ENCODE measurements at places on chromosomes 7 and 10. TPM values are rescaled to one million over a fixed set of nuclear protein-coding genes. Genes with fewer than 3 reads are reported as not detected.

- DNase-seq = no peak
Observed at GRCh38 chr7:51290702-51291540, 25.7 kb downstream of the COBL start.

GRCh38 chr7:108203537-108203936 lies 73.4 kb upstream of the LAMB4 start:
- no peak for DNase-seq

- peak; percentile 71 for DNase-seq
Observed at GRCh38 chr7:29968683-29969395, 20.8 kb downstream of the SCRN1 start.

DNA sequence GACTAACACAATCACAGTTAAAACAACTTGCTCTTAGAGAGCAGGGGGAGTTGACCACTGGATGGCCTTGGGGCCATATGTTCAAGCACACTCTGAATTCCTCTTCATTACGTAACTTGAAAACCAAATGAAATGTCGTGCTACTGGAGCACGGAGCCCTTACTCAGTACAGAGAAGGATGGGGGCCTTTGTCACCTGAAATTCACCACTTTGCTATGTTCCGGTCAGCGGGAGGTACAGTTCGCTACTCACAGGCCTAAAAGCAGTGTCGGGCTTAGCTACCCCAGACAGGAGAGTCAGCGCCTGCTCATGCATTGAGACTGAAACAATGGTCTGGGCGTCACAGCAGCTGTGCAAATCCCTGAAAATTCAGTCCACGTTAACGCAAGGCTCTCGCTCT lies 39.6 kb downstream of the GLI3 start:
- DNase-seq = no peak

DNA sequence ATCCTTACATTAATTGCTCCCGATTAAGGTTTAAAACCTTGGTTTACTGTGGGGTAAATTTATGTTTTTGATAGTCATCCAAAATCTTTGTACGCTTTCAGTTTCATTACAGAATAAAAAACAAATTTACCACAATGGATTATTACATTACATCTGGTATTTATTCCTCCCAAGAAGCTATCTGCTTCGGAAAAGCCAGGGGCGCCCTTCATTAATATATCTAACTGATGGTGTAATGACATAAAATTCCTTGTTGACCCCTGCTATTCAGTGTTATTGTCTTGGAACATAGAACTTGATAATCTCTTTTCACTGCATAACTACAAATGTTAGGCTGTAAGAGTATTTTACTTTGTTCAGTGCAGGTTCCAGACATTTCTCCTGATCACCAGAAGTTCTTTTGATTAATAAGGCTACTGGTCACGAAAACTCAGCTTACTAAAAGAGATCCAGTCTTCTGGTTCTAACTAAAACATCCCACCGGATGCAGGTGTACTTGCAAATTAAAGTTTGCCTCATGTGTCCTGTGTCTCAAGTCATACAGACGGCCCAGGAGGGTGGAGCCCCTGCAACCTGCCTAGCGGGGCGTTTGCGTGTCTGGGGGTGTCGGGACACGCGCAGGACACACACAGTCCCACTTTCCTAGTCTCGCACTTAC lies 581 bp upstream of the GLCCI1 start:
- no peak for DNase-seq

DNA sequence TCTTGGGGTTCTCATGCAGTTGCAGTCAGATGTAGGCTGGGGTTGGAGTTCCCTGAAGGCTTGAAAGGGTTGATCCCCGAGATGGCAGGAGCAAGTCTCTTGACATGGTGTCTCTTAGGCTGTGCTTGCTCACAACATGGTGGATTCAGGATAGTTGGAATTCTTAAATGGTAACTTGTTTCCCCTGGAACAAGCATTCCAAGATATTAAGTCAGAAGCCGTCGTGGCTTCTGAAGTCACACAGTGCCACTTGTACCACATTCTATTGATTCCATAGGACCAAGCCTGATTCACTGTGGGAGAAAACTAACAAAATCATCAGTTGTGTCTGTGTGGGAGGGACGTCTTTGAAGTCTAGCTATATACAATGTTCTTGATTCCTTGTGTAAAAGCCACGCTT lies 3.5 kb upstream of the SLC35B4 start:
- DNase-seq = no peak

GRCh38 chr10:129949891-129950291 lies 14.2 kb downstream of the EBF3 start:
- peak; percentile 78 for DNase-seq

- DNase-seq = no peak
Observed at GRCh38 chr7:106283501-106283830, 1.3 kb downstream of the NAMPT start.

GRCh38 chr7:15603124-15603523 lies 41.3 kb upstream of the AGMO start:
- no peak for DNase-seq

DNA sequence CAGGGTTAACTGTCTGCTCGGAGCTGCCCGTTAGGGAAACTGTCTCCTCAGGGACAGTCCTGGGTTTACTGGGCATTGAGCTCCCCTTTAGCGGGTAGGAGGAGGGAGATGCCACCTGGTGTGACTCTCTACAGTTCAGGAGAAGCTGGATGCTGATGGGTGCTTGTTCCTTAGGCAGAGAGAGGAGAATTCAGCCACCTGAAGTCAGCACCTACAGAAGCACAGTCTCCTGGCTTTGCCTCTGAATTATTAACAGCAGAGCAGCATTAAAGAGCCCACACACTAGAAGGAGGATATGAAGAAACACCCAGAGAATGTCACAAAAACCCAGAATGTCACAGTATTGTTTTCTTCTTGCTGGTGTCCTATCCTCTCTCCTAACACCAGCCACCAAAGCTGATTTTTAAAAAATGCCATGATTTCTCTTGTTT lies 696 bp downstream of the GIMAP4 start:
- DNase-seq = no peak

- DNase-seq = peak; percentile 29
Observed at GRCh38 chr7:12737373-12737772, 49.9 kb downstream of the ARL4A start.

DNA sequence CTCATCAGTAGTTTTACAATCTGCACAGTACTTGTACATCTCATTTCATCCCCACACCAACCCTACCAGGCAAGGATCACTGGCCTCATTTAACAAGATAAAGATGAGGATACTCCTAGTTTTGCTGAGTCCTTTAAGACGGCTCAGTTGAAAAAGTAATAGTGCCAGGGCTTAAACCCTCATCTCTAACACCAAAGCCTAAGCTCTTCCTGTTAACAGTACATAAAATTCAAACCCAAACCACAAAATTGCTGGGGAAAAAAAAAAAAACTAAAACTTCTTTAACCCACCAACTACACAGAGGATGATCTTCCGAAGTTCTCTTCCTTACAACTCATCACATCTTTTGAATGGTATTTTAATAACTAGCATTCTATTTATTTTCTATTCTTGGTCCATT lies 1.3 kb downstream of the SAR1A start:
- DNase-seq = no peak

DNA sequence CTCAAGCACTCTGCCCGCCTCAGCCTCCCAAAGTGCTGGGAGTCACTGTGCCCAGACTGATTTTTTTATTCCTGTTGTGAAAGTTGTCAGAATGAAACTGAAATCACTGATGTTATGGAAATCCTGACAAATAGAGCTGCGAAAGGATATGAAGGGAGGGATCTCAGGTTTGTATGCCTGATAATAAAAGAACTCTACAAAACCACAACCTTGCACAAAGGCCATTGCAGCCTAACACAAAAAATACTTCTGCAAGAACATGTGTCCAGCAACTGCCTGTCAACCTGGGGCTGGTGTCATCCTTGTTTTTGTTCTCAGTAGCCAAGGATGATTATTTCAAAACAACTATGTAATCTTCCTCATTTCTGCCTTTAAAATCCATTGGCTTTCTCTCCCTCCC lies 126.1 kb downstream of the NEBL start:
- DNase-seq = no peak

DNA sequence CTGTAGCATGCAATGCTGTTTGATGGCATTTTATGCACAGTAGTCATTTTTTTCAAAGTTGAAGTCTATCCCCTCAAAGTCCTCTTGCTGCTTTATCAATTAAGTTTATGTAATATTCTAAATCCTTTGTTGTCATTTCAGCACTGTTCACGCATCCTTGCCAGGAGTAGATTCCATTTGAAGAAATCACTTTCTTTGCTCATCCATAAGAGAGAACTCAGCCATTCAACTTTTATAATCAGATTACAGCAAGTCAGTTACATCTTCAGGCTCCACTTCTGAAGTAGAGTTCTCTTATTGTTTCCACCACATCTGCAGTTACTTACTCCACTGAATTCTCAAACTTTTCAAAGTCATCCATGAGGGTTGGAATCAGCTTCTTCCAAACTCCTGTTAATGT lies 32.3 kb downstream of the SDHAF3 start:
- DNase-seq = no peak

GRCh38 chr10:22427101-22427500 lies 81.8 kb downstream of the SPAG6 start:
- no peak for DNase-seq

GRCh38 chr10:122657729-122658128 lies 41.9 kb downstream of the C10orf120 start:
- DNase-seq = peak; percentile 19

DNA sequence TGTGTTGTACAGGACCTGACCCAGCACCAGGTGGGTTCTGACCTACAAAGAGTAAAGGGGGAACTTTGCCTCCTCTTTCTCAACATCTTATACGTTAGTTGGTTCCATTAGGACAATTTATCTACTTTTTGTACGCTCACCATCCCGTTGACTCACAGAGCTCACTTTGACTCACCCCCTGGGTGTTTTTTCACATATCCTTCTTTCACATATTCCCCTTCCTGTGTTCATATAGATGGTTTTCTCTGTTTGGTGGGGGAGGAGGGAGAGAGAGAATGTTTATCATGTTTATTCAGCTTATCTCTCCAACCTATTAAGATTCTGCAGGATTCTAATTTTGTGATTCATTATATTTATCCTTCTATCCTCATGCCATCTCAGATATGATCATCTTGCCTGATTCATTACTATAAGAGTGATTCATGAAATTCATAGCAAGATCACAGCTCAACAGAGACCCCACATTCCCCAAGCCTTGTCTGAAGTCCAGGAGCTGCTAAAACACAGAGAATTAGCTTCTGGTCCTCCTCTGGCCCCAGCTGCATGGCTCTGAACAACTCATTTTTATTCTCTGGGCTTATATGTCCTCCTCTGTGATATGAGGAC lies 37.2 kb downstream of the PRSS2 start:
- DNase-seq = no peak

GRCh38 chr10:123997013-123997412 lies 96.4 kb downstream of the CHST15 start:
- no peak for DNase-seq

DNA sequence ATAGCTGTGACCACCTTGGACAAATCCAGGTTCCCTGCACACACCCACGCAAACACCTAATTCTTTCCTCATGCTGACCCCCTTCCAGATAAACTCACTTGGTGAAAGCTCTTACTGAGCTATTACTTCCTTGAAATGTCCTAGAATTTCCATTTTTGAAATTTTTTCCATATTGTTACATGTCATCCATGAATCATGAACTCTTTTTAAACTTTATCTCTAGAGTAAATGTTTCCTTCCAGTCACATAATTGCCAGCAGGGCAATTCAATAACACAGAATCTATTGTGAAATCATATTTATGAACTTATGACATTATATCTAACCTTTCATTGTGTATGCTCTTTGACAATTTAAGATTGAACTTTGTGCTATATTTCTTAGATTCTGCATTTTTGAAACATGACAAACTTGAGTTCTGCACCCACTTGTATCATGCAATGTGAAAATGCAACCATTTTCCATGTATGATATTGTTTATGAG lies 26.8 kb upstream of the FGL2 start:
- no peak for DNase-seq

MMD2 gene
- 6.3 TPM for polyA plus RNA-seq

CFAP70 gene
- 1.4 TPM for polyA plus RNA-seq
